Fibroblast of pulmonary artery (primary cell): ENCODE measurements at places on chromosomes 13 and 19.

- no peak for DNase-seq
Measured at GRCh38 chr13:28499609-28500008, 4.7 kb upstream of the FLT1 start.

DNA sequence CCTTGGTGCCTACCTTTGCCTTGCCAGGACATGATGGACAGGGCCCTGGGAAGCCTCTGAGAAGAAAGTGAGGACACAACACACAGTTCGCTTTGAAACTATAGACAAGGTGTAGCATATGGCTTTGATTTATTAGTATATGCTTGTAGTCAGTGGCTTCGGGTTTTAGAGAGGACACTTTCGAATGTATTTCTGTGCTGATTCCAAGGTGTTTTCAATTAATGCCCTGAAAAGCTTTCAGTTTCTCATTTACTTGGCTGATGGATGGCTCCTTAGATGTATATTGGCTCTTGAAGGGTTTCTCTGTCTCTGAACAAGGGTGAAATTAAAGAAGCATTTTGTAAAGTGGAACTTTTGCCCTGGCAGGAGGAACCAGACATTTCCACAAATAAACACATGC, 106.9 kb downstream of the POSTN start:
- no peak for DNase-seq

- DNase-seq, result no peak
Measured at GRCh38 chr19:51091895-51092873, 9.5 kb upstream of the KLK14 start.

DNA sequence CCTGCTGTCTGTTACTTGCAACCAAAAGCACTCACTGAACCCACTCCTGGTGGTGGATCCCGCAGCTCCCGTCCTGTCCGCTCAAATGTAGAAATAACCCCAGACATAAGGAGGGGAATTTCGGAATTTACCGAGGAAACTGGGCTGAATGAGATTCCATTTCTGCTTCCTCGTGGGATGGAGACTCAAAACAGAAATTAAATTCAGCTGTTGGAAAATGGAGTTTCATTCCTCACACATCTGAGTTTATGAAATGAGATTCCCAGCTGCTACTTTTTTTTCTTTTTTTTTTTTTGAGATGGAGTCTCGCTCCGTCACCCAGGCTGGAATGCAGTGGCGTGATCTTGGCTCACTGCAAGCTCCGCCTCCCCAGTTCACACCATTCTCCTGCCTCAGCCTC, 44.3 kb downstream of the COLGALT1 start:
- DNase-seq, result no peak

GRCh38 chr19:18329035-18329376, 6.1 kb upstream of the LSM4 start:
- no peak for DNase-seq

- DNase-seq, result no peak
Measured at GRCh38 chr19:41303954-41304353, 6.0 kb upstream of the CCDC97 start.

DNA sequence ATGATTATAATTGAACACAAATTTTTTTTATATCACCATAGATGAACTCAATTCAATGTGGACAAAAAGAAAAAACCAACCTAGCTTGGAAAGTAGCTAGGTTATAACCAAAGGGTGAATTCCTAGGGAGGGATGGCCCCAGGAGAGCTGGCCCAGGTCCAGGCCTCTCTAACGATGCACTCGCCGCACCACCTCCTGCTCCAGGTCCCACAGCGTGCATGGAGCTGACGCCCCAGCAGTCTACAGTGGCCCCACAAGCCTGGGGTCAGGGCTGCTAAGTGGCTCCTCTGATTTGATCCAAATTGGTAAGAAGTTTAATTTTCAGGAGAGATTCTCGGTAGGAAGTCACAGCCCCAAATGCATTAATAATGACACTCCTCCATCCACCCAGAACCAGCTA, 48.8 kb downstream of the TSHZ3 start:
- DNase-seq, result no peak

DNA sequence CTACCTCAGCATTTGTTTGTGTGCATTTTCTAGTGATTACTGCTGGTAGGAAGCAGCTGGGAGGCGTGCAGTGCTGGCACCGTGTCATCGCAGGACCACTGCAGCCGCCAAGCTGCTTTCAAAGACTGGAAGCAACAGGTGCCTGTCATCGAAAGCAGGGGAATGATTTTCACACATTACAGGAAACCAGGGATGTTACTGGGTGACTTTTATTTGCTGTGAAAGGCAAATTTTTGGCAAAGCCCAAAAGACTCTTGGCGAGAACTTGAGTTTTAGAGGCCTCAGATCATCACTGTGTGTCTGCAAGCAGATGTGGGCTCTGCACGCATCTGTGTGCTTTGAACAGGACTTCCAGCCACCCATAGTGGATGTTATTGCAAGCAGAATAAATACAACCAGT, 176.4 kb downstream of the FLT1 start:
- no peak for DNase-seq

DNA sequence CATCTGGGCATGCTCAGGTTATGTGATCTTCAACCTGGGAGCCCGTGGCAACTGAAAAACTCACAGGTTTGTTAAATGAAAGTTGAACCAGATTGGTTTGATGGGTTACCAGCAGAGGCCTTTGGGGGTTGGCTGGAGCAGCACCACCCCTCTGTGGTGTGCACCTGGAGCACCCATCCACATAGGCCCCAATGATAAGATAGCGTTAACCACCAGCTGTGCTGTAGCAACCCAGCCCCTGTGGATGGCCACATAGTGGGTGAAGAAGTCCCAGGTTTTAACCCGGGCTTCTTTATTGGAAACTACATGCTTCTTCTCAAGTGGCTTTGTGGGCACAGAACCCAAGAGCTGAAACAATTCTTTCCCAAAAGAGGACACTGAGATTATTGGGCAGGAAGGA, 22.6 kb upstream of the MTIF3 start:
- DNase-seq, result no peak

- no peak for DNase-seq
Measured at GRCh38 chr13:111902726-111903125, 164.2 kb upstream of the SOX1 start.

GRCh38 chr19:8577247-8577646, at the start of gene MYO1F:
Gene MYO1F, minus strand, starts transcription at chr19:8577442. Its CDS starts 133 bp downstream, at chr19:8577309.
- DNase-seq, result no peak

DNA sequence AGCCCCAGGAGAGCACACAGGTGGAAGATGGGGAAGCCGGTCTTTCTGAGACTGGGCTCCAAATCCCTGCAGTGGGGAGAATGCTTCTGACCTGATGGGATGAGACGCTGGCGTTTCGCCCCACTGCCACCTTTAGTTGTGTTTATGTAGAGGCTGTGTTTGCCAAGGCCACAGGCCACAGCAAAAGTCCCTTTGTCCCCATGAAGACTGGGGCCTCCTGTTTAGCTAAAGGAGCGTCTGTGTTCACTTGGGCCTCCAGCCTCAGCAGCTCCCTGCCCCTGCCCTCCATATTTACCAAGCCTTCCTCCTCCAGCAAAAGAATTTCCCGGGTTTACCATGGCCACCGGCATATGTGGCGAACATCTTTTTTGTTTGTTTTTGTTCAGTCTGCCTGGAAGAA, 10.4 kb upstream of the KLK14 start:
- DNase-seq, result no peak

- peak; percentile 25 for DNase-seq
Measured at GRCh38 chr19:36604656-36605100, 435 bp upstream of the ZNF382 start.
